ENCODE measurements at places on chromosomes 2 and 18.

DNA sequence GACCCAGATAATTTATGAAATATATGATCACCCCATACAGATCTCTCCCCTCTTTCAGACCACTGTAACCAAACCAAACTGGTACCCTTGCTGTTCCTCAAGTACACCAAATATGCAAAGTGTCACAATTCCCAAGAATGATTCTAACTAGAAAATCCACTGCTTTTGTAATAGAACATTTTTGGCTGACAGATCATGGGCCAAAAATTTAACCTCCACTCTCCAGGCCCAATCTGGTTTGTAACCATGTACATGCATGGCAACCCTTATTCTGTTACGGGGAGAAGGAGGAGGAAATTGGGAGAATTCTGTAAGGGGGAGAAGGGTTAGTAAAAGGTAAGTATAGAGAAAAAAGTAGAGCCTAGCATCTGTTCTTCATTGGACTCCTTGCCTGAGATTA lies 62.0 kb downstream of the IKZF2 start:
- no peak for DNase-seq

DNA sequence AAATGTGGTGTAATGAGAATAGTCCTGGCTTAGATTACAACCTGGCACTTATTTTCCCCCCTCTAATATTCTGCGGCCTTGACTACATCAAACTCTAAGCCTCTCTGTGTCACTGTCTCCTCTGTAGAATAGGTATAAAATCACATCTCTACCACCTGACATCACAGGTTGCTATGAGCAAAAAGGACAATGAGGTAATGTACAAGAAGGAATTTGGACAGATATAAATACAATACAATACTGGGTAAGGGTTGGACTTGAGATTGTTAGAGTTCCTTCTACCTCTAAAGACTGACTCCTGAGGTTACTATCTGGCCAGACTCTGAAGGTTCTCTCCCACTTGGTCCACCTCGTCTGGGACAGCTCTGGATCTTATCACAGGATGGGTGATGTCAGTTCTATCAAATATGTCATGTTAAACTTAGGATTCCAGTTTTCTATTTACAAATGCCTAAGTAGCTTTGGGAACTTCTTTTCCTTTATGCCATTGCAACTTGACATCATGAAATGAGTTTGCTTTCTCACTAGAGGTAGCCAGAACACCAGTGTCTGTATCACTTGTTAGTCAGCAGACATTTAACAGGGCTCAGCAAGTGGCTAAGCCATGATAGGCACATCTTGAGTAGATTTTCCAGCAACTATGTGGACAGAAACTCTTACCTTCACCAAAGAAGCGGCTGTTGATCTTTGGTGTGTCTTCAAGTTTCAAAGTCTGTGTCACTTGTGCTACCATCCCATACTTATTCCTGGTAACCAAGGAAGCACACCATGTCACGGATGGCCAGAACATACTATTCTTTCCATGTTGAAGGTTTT lies 9.5 kb downstream of the APOB start:
- DNase-seq: no peak

- no peak for DNase-seq
Measured at GRCh38 chr18:6850396-6850795, 120.9 kb downstream of the ARHGAP28 start.

DNA sequence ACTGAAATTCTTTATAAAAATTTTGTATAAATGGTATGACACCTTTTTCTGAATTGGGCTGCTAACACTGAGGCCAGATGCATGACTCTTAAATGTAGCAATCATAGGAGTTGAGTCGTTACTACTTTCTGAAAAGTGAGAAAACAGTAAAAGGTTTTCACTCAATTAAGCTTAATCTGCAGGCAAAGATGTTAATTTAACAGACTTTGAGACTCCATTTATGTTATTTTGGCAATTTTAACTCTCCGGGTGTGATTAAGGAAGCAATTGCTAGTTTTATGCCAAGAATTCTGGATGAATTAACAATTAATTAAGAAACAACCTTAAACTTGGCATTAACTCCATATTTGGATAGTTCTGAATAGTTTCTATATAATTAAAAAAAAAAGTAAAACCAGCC lies 104.3 kb downstream of the AGPS start:
- DNase-seq: no peak

DNA sequence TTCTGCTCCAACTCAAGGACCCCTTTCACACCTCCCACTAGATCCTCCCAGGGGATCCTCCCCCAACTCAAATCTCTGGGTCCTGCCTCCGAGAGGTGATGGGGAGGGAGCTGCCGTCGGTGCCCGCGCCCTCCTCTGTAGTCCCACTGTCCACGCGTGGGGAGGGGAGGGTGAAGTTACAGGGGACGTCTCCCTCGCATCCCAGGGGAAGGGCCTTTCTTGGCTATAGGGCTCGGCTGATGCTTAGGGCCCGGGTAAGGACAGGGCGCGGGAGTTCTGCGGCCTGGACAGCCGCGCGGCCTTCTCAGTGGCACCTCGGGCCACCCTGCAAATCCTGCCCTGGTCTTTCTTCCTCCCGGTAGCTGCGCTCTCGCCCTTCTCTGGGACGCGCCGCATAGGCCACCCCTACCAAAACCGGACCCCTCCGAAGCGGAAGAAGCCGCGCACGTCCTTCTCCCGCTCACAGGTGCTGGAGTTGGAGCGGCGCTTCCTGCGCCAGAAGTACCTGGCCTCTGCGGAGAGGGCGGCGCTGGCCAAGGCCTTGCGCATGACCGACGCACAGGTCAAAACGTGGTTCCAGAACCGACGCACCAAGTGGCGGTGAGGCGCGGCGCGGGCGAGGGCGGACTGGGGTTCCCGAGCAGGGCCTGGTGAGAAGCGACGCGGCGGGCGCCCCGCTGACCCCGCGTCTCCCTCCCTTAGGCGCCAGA lies 1.2 kb downstream of the TLX2 start:
- DNase-seq: no peak

DNA sequence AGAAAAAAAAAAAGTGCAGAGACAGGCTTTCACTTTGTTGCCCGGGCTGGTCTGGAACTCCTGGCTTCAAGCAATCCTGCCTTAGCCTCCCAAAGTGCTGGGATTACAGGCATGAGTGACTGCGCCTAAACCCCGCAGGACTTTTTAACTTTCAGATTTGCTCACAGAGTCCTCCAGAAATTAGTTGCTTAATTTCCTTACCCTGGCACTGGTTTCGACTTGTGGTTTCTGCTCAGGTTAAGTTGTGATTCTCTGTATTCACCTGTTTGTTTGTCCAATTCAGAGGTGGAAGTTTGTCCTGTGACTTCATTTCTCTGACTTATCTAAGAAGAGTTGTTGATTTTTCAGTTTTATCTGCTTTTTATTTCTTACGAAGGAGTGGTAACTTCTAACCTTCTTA lies 238.1 kb downstream of the TMEM182 start:
- DNase-seq: no peak

DNA sequence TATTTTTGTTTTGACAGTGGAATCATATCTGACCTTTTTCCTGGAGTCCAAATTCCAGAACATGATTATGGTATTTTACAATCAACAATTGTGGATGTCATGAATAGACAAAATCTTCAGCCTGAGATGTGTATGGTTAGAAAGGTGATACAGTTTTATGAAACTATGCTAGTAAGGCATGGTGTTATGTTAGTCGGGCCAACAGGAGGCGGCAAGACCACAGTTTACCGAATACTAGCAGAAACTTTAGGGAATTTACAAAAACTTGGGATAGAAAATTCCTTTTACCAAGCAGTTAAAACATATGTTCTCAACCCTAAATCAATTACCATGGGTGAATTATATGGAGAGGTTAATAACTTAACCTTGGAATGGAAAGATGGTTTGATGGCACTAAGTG lies 137.0 kb downstream of the DNAH6 start:
- DNase-seq: no peak

DNA sequence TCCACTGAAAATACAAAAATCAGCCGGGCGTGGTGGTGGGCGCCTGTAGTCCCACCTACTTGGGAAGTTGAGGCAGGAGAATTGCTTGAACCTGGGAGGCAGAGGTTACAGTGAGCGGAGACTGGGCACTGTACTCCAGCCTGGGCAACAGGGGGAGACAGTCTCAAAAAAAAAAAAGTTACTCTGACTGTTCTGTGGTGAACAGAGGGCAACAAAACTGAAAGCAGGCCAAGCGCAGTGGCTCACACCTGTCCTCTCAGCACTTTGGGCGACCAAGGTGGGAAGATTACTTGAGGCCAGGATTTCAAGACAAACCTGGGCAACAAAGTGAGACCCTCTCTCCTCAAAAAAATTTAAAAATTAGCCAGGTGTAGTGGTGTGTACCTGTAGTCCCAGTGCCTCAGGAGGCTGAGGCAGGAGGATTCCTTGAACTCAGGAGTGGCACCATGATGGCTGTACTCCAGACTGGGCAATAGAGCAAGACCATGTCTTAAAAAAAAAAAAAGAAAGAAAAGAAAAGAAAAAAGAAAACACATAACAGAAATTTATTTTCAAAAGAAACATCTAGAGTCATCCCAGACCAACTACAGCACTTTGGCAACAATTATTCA lies 13.6 kb upstream of the RTN4 start:
- no peak for DNase-seq

GRCh38 chr2:121273116-121273515 lies 11.9 kb downstream of the TFCP2L1 start:
- no peak for DNase-seq

- DNase-seq: no peak
Measured at GRCh38 chr2:177275040-177275742, 10.7 kb upstream of the NFE2L2 start.

- no peak for DNase-seq
Measured at GRCh38 chr18:25341831-25342230, 10.1 kb downstream of the ZNF521 start.

DNA sequence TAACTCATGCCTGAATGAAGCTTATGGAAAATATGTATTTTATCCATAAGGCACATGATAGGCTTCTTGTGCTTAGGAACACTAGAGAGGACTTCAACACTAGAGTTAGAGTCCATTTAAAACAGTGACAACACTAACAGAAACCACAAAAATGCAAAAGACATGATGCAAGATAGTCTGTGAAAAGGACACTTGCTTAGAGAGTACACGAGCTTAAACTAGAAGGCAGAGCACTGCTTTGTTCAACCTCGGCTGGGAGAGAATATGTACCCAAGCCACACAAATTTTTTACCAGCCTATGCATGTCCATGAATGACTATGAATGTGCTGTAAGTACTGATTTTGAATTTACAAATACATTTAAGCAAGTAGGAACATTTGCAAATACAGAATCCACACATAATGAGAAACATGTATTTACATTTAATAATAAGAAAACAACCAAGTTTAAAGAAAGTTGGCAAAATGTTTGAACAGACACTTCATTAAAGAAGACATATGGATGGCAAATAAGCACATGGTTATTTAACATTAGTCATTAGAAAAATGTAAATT lies 130.6 kb downstream of the SPOPL start:
- DNase-seq: no peak

DNA sequence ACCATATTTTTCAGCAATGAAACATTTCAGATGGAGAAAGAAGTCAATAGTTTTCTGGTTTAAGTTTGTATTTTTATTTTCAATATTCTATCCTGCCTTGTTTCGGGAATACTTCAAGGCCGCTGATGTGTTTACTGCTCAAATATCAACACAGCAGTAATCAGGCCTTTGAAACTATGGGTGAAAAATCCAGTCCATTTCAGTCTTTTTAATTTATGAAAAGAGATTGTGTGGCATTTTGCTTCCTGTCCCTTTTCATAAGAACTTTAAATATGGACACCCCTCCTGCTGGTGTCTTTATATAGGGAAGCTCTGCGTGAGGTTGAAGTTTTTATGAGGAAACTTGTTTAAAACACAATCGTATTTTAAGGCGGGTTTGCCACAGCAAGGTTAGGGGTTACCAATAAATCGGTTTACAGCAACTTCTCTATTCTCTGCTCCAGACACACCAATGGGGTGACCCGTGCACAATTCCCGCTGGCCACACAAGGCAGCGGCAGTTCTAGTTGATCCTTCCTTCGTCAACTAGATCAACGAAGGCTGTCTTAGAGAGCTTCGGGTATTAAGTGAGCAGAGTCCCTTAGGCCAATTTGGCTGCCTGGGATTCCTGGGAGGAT lies 1.2 kb upstream of the TANC1 start:
- DNase-seq: no peak

- DNase-seq: no peak
Measured at GRCh38 chr2:47599171-47599570, 183.8 kb upstream of the MSH6 start.

Data from activated CD4-positive, alpha-beta T cell treated with anti-CD3 and anti-CD28 coated beads, Interleukin-2, amount 50 U/mL, for 1 hour (primary cell).